Kidney epithelial cell (primary cell): ENCODE measurements at places on chromosomes 7 and 10.

DNA sequence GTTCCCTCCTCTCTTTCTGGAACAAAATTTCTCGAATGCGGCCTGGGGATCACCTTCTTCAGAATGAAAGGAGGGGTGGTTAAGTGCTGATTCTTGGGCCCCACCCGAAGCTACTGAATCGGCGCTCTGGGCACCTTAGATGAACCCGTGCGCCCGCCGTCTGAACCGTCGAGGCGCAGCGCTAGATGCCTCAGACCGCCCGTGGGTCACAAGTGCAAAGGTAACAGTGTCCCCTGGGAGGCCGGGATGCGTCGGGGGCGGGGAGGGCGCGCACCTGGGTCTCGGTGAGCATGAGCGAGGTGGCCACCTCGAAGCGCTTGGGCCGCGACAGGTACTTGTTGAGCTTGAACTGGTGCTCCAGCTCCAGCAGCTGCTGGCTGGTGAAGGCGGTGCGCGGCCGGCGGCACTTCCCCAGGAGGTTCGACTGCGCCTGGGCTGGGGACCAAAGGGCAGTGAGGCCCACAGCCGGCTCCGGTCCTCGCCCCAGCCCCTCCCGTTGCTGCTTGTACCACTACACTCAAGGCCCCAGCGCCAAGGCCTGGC lies 4.2 kb downstream of the MNX1 start:
- no peak for DNase-seq

DNA sequence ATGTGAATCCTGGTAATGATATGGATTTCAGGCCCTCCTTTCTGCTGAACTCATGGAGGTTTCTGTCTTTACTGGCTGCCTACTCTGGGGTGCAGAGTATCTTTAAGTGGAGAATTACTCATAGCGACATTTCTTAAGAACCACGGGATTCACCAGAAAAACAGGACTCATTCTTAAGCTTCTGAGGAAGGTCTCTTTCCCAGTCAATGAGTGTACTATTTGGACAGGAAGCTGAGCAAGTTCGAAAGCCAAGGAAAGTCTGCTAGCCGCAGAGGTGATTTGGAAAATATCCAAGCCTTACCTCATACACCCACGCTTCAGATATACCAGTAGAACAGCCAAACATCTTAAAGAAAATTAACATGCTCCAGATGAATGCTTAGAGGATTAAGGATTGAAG lies 377.6 kb upstream of the MYO3A start:
- DNase-seq: peak; percentile 83

- DNase-seq: peak; percentile 59
These were observed at the start of gene JAKMIP3 for GRCh38 chr10:132065491-132066105. Gene JAKMIP3, plus strand, starts transcription at chr10:132065946. Its CDS starts 38,863 bp downstream, at chr10:132104809.

DNA sequence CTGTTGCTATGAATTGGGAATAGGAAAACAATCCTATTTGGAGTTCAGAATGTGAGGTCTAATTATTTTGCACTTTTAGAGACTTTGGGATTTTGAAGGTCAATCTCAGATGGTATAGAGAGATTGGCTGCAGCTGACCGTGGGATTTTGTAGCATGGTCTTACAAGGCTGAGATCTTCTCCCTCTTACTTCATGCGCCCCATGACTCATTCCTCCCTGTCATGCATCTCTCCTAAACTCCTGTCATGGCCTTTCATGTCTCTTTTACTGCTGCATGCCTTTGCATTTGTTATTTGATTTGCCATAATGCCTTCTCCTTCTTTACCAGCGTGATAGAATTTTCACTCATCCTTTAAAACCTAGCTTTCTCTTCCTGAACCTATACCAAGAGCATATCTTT lies 133.1 kb downstream of the BBS9 start:
- DNase-seq: no peak

GRCh38 chr7:140062118-140062527 lies 628 bp downstream of the PARP12 start:
- no peak for DNase-seq

DNA sequence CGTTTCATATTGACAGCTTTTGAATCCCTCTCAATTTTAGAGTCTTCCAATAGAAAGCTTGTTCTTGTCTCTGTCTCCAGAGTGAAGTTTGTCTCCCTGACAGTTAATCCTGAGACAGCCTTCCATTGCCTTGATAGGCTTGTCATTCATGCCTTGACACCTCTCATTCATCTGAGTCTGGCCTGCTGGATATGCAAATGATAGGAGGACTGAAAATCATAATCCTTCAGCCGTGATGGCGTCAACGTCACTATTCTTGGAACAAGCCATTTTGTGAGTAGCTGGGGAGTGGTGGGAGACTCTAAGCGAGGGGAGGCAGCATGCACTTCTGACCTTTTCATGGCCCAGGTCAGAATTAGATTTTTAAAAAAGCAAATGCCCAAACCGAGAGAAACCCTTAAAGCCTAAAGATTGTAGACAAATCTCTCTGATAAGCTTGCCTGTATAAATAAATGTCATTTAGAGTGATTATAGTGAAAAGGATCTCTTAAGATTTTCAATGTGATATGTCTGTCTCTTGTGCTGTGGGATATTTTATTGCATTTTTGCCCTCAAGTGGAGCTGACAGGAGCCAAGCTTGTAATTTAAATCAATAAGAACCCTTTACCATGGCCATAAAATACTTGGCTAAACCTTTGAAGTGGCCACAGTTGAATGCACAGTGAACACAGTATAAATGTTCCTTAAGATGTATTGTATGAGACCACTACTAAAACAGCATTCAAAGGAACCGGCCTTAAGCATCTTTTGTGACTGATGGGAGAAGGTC lies 148.8 kb downstream of the SNX10 start:
- DNase-seq: no peak

GRCh38 chr7:143849785-143850479 lies 52.0 kb downstream of the TCAF1 start:
- no peak for DNase-seq

DNA sequence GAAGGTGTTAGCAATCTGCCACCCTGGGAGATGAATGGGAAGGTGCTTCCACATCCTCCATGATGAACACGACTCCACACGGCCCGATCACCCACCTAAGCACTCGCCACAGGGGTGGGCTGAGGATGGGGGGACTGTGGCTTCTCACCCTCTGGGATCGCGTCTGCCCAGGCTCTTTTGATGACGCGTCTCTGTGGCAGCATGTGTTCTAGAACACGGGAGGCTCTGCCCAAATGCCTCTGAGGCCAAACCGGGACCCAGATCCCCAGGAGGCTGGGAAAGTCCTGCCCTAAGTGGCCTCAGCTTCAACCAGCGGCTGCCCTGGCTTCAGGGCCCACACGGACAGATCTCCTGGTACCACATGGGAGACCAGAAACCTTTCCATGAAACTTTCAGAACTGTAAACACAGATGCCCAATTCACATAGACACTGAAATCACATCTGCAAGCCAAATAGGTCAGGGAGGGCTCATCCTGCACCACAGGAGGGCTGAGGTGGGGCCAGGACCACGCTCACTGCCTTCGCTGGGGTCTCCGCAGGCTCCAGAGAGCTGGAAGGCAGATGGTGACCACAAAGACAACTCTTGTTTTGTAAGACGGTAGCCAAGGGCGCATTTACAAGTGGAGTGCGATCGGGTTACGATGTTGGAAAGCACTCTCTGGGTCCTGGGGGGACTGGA lies 200.6 kb downstream of the PTPRN2 start:
- DNase-seq: no peak

DNA sequence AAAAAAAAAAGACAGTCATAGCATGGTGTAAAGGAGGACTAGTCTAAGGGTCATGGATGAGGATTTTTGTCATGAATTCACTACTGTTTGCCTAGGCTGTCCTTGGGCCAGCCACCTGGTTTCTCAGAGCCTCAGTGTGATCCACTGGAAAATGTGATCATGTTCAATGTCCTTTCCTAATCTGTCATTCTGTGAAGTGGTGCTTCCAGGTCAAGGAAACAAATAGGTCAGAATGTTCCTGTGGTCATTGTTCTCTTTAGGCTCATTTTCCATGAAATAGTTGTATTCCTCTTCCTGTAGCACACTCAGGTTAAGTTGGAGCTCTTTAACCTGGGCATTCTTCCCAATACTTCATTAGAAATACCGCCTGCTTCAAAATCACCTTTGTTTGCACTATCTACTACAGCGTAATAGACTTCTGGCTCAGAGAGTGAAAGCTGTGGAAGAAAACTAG lies 16.5 kb downstream of the CD36 start:
- no peak for DNase-seq

GRCh38 chr7:99740573-99741440 lies 5.8 kb upstream of the CYP3A7 start:
- no peak for DNase-seq

GRCh38 chr10:118955531-118955930 lies 74.0 kb upstream of the NANOS1 start:
- DNase-seq: no peak

GRCh38 chr10:110872984-110873923 lies 1.5 kb downstream of the PDCD4 start:
- no peak for DNase-seq

DNA sequence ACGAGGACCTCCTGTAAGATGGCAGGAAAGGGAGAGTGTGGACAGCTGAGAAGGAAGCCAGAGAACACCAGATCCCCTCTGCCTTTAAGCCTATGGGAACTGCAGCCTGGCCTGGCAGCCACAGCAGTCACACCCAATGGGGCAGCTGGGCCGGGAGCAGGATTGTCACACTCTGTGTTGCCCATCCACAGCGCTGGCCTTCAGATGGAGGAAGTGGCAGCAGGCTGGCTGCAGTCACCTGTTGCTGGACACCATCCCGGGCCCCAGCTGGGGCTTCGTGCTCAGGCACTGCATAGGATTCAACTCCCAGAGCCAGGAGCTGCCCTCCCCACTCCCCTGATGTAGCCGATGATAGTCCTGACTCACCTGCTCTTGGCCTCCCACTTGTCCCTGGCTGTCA lies 114.4 kb downstream of the COL13A1 start:
- no peak for DNase-seq

DNA sequence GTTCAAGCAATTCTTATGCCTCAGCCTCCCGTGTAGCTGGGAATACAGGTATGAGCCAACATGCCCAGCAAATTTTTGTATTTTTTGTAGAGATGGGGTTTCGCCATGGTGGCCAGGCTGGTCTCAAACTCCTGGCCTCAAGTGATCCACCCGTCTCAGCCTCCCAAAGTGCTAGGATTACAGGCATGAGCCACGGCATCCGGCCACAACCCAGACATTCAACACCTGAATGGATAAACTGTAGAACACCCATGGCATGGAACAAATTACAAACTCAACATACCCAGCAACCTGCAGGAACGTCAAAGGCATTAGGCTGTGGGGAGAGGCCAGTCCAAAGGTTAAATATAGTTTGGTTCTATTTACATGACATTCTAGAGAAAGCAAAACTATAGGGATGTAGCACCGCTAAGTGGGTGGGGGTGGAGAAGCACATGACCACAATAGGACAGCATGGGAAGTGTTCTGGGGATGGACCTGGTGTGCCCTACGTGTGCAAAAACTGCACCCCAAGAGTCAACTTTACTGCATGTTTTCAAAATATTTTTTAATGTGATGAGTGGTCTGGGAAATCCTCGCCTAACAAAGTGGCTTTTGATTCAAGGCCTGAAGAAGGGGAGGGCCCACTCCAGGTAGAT lies 6.5 kb upstream of the PGAM2 start:
- no peak for DNase-seq

- no peak for DNase-seq
These were observed 37.2 kb upstream of the RTKN2 start for GRCh38 chr10:62305813-62306212.

DNA sequence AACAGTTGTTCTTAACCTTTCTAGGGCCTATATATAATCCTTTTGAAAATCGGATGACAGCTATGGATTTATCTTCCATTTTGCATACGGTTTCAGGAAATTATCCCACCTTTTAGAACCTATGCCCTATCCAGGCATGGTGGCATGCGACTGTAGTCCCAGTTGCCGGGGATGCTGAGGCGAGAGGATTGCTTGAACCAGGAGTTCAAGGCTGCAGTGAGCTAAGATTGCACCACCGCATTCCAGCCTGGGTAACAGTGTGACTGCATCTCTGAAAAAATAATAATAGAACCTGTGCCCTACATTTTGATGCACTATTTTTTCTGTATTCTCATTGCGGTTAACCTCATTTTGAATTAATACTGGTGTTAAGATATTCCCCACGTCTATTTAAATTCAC lies 11.6 kb downstream of the CCAR1 start:
- no peak for DNase-seq

DNA sequence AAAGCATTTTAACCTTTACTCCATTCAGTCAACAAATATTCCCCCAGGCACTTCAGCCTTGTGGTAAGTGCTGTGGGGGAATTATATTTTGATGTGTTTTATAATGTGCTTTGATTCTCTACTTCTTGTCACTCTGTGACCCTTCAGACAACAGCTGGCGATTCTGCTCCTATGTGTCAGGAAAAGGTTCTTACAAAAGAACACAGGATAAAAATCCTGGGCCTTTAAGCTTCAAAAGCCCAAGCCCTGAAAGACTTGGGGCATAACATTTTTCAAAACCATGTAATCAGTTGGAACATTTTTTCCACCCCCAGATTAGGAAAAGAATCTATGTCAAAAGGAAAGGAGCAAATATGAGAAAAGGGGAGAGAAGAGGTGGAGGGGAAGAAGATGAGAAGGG lies 37.8 kb upstream of the LRRC17 start:
- no peak for DNase-seq

- no peak for DNase-seq
These were observed 413.8 kb downstream of the KCNMA1 start for GRCh38 chr10:77223526-77224460.

DNA sequence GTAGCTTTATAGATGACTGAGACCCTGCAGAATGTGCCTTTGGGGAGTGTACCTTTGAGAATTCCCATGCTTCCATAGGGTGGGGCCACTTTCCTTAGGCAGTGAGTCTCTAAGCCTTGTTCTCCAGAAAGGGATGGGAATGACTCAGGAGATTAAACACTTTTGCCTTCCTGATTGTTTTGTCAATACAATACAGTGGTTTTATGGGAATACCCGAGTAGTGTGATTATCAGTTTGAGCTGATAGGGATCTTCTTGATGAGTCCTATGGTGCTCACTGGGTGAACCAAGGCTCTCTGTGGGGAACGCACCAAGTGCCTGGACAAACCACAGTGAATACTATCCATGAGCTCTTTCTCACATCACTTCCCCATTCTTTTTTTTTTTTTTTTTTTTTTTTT lies 6.3 kb downstream of the MYOF start:
- no peak for DNase-seq

DNA sequence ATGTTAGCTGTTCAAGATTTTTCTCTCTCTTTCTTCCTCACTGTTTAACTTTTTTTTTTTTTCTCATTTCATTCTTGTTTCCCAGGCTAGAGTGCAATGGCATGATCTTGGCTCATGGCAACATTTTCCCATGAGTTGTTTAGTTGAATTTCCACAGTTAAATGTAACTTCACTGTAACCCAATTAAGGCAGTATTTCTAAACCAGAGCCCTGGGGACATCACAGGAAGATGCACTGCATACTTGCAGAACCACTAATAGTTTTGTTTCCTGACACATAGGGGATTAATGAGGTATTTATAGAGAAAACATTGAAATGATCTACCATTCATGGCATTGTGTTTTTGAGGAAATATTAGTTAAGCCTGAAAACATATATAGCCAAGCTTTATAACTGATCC lies 795.6 kb upstream of the GHITM start:
- DNase-seq: no peak

DNA sequence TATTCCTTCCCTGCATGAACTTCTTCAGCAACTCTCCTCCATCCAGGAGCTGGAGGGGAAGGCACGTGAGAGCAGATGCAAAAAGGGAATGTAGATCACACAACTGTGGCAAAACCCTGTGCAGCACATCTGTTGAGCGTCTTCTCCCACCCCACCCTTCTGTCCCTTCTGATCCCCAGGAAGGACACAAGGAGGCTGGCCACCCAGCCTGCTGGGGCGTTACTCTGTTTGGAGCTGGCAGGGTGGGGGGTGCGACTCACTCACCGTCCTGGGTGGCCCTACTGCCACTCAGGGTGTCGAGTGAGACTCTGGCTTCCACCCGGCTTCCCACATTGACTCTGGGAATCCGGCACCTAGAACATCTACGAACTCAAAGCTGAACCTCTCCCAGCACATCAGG lies 10.2 kb upstream of the MMP21 start:
- no peak for DNase-seq
